T-cell (primary cell): ENCODE measurements at places on chromosomes 11 and 22.

GRCh38 chr22:21626073-21626734, 3.6 kb downstream of the YDJC start:
- no peaks in the 10 kb centered on the region for H3K27me3 ChIP-seq
- H3K4me1 ChIP-seq, result peaks cover 56% of the 10 kb centered on the region
- H3K27ac ChIP-seq, result no peak overlapping the region
- H3K4me3 ChIP-seq, result no peak overlapping the region
- DNase-seq, result no peak

- peaks cover 16% of the 10 kb centered on the region for H3K4me1 ChIP-seq
- no peaks in the 10 kb centered on the region for H3K27me3 ChIP-seq
- H3K4me3 ChIP-seq, result no peak overlapping the region
- H3K27ac ChIP-seq, result no peak overlapping the region
- DNase-seq, result no peak
Measured at GRCh38 chr11:57779276-57779675, 17.7 kb downstream of the CTNND1 start.

DNA sequence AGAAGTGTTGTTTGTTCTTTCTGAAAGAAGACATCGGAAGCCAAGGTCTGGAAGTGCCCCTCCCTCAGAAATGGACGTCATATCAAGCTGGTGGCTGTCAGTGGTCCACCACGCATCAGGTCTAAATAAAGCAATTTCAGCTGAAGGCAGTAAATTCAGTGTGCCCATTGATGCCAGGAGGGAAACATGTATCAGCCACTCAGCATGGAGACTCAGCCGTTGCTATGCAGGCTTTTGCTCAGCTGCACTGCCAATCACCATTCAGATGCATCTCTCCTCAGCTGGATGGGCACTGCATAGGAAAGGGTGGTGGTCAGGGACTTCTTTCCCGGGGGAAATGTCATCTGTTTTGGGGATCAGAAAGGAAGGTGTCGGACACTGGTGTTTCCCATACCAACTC, 878.2 kb downstream of the NTM start:
- H3K36me3 ChIP-seq, result no peaks in the 10 kb centered on the region
- peaks cover 5% of the 10 kb centered on the region for H3K27me3 ChIP-seq
- no peak overlapping the region for H3K4me3 ChIP-seq
- no peak overlapping the region for H3K27ac ChIP-seq
- no peak for DNase-seq
- no peaks in the 10 kb centered on the region for H3K4me1 ChIP-seq

GRCh38 chr11:97739932-97740800, 1280.6 kb upstream of the CNTN5 start:
- H3K27ac ChIP-seq, result no peak overlapping the region
- no peak for DNase-seq
- no peak overlapping the region for H3K4me3 ChIP-seq
- H3K36me3 ChIP-seq, result no peaks in the 10 kb centered on the region
- no peaks in the 10 kb centered on the region for H3K4me1 ChIP-seq
- no peaks in the 10 kb centered on the region for H3K27me3 ChIP-seq

DNA sequence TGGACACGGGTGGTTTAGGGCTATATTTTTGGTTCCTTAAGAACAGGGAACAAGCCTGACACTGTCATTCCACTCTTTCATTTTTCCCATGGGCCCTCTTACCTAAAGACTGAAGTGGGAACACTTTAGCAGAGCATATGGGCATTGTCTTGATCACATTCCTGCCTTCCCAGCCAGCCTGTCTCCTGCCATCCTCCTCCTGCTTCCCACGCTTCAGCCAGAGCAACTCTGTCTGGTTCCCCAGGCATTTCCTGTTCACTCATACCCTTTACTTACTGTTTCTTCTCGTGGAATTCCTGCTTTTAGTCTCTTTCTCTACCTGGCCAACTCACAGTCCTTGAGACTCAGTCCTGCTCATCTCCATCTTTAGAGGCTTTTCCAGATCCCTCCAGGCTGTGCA, 22.8 kb downstream of the MRPL16 start:
- no peak for DNase-seq
- H3K27ac ChIP-seq, result no peak overlapping the region
- no peak overlapping the region for H3K4me3 ChIP-seq
- H3K27me3 ChIP-seq, result no peaks in the 10 kb centered on the region

GRCh38 chr11:128755564-128755963, 61.7 kb downstream of the FLI1 start:
- H3K4me1 ChIP-seq, result peaks cover 59% of the 10 kb centered on the region
- H3K36me3 ChIP-seq, result peaks cover 4% of the 10 kb centered on the region
- DNase-seq, result no peak
- H3K27me3 ChIP-seq, result no peaks in the 10 kb centered on the region
- H3K27ac ChIP-seq, result no peak overlapping the region

DNA sequence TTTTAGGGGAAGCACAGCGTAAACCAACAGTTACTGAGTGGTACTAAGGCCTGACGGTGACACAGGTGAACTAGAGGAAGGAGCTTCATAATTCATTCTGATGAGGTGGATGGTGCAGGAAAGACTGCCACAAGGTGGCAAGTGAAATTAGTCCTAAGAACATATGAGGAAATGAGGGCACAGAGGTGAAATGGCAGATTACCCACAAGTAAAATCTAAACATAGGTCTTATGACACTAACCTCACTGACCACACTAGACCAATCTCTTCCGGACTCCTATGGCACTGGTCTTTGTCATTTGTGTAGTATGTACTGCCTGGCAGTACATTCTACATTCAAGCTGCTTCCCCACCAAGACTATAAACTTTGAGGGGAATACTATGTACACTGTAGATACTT, 20.2 kb downstream of the GAB2 start:
- H3K27me3 ChIP-seq, result no peaks in the 10 kb centered on the region
- H3K27ac ChIP-seq, result no peak overlapping the region
- no peak for DNase-seq
- no peak overlapping the region for H3K4me3 ChIP-seq
- peaks cover 2% of the 10 kb centered on the region for H3K4me1 ChIP-seq
- H3K36me3 ChIP-seq, result no peaks in the 10 kb centered on the region

GRCh38 chr11:35109827-35110226, 29.1 kb upstream of the CD44 start:
- no peaks in the 10 kb centered on the region for H3K36me3 ChIP-seq
- DNase-seq, result no peak
- peaks cover 24% of the 10 kb centered on the region for H3K4me1 ChIP-seq
- no peak overlapping the region for H3K27ac ChIP-seq
- H3K27me3 ChIP-seq, result no peaks in the 10 kb centered on the region
- no peak overlapping the region for H3K4me3 ChIP-seq

GRCh38 chr11:48180627-48181026, 36.0 kb upstream of the OR4B1 start:
- no peak for DNase-seq
- H3K4me1 ChIP-seq, result no peaks in the 10 kb centered on the region
- H3K27me3 ChIP-seq, result no peaks in the 10 kb centered on the region
- H3K36me3 ChIP-seq, result no peaks in the 10 kb centered on the region
- no peak overlapping the region for H3K27ac ChIP-seq

GRCh38 chr11:28011813-28012212, 96.1 kb downstream of the KIF18A start:
- H3K4me3 ChIP-seq, result no peak overlapping the region
- H3K27me3 ChIP-seq, result no peaks in the 10 kb centered on the region
- DNase-seq, result no peak
- H3K4me1 ChIP-seq, result no peaks in the 10 kb centered on the region
- no peaks in the 10 kb centered on the region for H3K36me3 ChIP-seq
- no peak overlapping the region for H3K27ac ChIP-seq

GRCh38 chr22:35947794-35948425, 80.7 kb downstream of the RBFOX2 start:
- H3K27me3 ChIP-seq, result peaks cover 2% of the 10 kb centered on the region
- H3K36me3 ChIP-seq, result no peaks in the 10 kb centered on the region
- no peak overlapping the region for H3K27ac ChIP-seq
- no peak for DNase-seq

- H3K36me3 ChIP-seq, result no peaks in the 10 kb centered on the region
- H3K4me1 ChIP-seq, result no peaks in the 10 kb centered on the region
- no peak for DNase-seq
- H3K27ac ChIP-seq, result no peak overlapping the region
- H3K27me3 ChIP-seq, result peaks cover 4% of the 10 kb centered on the region
Measured at GRCh38 chr11:36056160-36056751, 112.4 kb downstream of the LDLRAD3 start.

- no peaks in the 10 kb centered on the region for H3K4me1 ChIP-seq
- no peak for DNase-seq
- peaks cover 20% of the 10 kb centered on the region for H3K27me3 ChIP-seq
- H3K36me3 ChIP-seq, result no peaks in the 10 kb centered on the region
- H3K4me3 ChIP-seq, result no peak overlapping the region
Measured at GRCh38 chr11:114308689-114309089, 12.5 kb downstream of the NNMT start.

- no peaks in the 10 kb centered on the region for H3K4me1 ChIP-seq
- H3K36me3 ChIP-seq, result no peaks in the 10 kb centered on the region
- DNase-seq, result no peak
- no peak overlapping the region for H3K4me3 ChIP-seq
Measured at GRCh38 chr11:12006552-12007229, 1.7 kb downstream of the DKK3 start.

GRCh38 chr22:27406389-27406861, 395.1 kb downstream of the MN1 start:
- H3K27me3 ChIP-seq, result peaks cover 19% of the 10 kb centered on the region
- H3K27ac ChIP-seq, result no peak overlapping the region
- no peaks in the 10 kb centered on the region for H3K36me3 ChIP-seq
- no peaks in the 10 kb centered on the region for H3K4me1 ChIP-seq
- no peak for DNase-seq

GRCh38 chr11:109864151-109864661, 229.0 kb upstream of the ZC3H12C start:
- DNase-seq, result no peak
- H3K4me1 ChIP-seq, result no peaks in the 10 kb centered on the region
- H3K27ac ChIP-seq, result no peak overlapping the region
- H3K27me3 ChIP-seq, result no peaks in the 10 kb centered on the region
- H3K36me3 ChIP-seq, result no peaks in the 10 kb centered on the region
- H3K4me3 ChIP-seq, result no peak overlapping the region

DNA sequence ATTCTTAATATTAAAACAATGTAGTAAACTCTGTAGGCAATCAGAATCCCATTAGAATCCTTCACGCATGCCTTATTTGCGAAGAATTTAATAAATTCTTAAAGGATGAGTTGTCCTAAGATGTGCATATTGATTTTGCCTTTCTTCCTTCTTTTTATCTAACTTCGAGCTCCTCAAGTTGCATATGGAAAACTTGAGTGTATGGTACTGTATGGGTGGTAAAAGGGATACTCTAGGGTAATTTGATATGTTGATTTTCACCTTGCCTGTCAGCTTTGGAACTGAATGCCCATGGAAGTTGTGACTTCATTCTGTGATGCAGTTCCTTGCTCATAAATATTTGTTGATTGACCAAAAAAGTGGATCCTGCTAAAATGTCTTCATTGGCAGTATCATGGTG, 193.8 kb downstream of the DDX10 start:
- H3K27me3 ChIP-seq, result no peaks in the 10 kb centered on the region
- peaks cover 6% of the 10 kb centered on the region for H3K4me1 ChIP-seq

DNA sequence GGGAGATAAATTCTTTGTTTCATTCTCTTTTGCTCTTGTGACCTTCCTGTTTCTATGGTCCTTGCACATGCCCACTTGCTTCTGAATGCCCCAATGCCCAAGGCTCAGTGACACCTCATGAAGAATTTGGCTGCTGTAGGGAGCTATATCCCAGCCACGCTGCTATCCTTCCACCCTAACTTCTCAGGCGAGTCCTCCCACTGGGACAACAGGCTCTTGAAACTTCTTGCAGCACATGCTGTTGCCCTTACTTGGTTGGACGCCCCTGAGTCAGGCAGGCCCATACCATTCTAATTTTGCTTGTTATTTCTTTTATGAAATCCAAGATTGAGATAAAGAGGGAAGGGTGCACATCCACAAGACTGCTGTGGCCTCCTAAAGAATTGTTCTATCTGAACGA, 57.6 kb upstream of the BLID start:
- H3K36me3 ChIP-seq, result no peaks in the 10 kb centered on the region
- H3K27me3 ChIP-seq, result no peaks in the 10 kb centered on the region
- H3K4me3 ChIP-seq, result no peak overlapping the region
